HFF-Myc (cell line): ENCODE measurements at places on chromosomes 3 and 15.

DNA sequence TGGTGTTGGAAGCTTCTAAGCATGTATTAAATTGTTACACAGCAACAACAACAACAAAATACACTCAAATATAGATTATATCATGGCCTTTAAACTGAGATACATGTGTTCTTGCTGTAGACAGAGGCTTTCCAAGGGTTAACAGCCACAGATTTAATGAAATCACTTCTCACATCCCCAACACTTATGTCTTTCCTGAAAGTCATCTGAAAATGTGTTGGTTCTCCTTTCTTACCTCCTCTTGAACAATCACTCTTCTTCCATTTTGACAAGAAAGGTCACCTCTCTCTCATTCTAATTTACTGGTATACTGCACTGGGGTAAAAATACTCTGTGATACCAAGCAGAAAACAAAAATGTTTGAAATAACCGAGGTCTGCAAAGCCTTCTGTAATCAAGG lies 507.3 kb upstream of the KCNMB2 start:
- DNase-seq: no peak

- DNase-seq: no peak
Observed at GRCh38 chr15:85625856-85626255, 168.9 kb downstream of the KLHL25 start.

DNA sequence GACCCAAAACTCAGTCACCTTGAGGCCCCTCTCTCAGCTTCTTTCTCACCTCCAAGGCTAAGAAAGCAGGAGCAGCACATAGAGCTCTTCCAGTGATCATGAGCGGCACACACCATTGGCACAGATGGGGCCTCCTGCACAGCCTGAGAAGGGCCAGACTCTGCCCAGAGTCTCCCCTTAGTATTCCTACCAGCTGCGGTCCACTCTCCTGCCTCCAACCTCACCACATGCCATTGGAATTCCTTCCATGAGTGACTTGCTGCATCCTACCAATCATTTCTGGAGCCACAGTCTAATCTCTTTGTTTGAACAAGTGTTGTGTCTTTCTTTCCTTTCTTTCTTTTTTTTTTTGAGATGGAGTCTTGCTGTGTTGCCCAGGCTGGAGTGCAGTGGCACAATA lies 39.3 kb downstream of the CDCP1 start:
- no peak for DNase-seq

DNA sequence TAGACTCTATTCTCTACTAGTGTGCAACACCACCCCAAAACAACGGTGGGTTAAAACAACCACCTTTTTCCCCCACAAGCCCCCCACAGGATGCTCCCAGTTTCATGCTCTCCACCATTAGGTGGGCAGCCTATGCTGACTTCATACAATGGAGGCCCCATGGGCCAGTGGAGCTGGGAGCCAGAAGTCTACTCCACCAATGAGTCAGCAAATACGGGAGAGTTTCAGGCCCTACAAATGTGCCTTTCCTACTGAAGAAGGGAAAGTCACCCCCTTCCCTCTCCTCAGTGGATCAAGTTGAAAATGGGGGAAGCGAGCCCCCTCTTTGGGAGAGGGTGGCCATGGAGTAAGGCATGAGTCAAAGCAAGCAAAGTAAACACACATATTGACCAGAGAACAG lies 278.6 kb downstream of the NTRK3 start:
- no peak for DNase-seq

GRCh38 chr3:19256313-19256712 lies 108.0 kb downstream of the KCNH8 start:
- DNase-seq: no peak

DNA sequence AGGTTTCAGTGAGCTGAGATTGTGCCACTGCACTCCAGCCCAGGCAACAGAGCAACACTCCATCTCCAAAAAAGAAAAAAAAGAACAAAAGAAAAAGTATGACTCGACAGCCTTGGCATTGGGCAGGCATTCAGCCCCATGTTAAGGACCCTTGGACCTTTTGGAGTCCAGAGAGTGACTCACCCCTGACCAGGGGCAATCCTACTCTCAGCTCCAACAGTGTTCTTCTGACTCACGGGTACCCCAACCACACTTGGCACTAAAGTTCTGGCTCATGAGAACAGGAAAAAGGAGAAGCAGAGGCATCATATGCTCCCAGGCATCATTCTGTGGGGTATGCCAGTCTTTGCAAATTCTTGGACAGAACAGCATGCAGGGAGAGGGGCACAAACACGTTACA lies 252.4 kb upstream of the HES1 start:
- DNase-seq: no peak

GRCh38 chr3:52423173-52423572 lies 21.7 kb downstream of the SEMA3G start:
- no peak for DNase-seq

- DNase-seq: no peak
Observed at GRCh38 chr15:90945091-90945490, 9.6 kb upstream of the RCCD1 start.

DNA sequence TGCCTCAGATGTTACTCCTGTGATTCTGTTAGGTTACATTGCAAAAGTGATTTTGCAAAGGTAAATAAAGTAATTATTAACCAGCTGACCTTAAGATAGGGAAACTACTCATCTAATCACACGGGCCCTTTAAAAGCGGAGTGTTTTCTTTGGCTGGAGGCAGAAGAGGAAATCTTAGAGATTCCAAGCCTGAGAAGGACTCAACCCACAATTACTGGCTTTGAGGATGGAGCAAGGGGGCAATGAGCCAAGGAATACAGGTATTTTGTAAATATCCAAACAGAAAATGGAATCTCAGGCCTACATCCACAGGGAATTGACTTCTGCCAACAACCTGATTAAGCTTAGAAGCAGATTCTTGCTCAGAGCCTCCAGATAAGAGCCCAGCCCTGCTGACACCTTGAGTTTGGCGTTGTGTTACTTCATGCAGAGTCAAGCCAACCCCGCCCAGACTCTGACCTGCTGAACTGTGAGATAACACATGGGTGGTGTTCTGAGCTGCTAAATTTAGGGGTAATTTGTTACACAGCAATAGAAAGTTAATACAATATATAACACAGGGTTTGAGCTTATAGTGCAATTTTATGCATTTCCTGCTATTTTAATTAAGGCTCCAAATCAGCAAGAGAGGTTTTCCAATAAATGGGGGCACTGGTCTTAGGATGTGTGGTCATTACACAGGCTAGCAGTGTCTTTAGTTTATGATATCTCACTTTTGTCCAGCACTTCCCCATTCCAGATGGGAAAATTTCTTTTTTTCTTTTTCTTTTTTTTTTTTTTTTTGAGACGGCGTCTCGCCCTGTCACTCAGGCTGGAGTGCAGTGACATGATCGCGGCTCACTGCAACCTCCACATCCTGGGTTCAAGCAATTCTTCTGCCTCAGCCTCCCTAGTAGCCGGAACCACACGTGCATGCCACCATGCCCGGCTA lies 19.5 kb downstream of the NFKBIZ start:
- DNase-seq: no peak

DNA sequence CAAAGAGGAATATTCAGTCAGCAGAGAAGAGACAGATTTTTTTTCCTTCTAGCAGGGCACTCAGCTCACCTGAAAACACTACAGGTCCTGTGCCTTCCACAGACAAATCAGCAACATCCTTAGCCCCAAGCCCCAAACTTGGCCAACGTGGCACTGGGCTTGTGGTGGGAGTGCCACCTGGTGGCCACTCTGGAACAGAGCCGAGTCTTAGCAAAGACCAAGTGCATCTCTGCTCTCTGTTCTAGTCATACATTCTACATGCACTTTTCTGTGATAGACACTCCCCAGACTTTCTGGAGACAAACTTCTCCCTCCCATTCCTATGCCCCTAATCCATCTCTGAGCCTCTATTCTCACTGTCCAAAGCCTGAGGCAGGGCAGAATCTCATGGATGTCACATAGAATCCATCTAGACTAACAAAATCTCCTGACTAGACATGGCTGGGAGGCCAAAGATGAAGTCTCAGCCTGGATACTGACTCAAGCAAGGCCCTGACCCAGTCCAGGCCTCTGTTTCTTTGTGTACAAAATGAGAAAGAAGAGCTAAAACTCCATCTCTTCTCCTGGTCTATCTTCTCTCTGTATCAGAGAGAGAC lies 5.1 kb upstream of the SEMA7A start:
- no peak for DNase-seq

GRCh38 chr3:66986406-66986805 lies 11.7 kb upstream of the KBTBD8 start:
- DNase-seq: no peak

DNA sequence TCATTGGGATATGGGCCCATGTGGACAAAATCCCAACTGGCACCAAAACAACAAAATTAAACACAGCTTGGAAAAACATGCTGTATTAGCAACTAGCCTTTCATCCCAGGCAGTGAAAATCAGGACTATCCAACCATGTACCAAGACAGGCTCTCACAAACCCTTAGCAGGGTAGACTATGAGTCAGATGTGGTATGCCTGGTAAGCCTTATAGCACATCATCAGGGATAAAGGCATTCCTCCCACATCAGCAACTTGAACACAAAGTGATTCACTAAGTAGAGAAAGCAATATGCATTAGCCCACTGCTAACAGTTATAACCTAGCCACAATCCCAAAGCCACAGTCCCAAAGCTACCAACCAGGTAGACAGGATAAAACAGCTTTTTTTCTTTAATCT lies 8.0 kb downstream of the CEP152 start:
- peak; percentile 57 for DNase-seq

DNA sequence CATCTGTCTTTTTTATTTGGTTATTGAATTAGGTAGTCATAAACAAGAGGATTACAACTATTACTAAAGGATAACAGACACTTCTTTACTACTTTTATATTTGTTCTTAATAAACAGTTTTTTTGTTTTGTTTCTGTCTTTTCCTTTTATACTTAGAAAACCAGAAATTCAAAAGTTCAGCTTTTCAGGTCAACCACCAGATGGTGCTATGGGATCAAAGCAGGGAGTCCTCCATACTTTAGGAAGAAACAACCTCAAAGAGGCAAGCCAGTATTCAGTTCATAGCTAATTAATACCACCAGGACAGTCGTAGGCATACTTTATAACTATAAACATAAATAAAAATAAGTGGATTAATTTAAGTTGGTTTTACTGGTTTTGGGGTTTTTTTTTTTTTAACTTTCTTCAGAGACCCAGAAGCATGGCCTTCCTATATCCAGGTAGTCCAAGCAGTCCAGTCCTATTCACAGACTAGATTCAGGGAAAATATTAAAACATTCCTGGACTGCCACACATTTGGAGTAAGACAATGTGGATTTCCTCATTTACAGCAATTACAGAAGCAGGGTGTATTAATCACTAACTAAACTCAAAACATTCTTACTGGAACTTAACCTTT lies 16.0 kb upstream of the EID1 start:
- peak; percentile 61 for DNase-seq

GRCh38 chr3:122364490-122364889 lies 18.5 kb downstream of the MIX23 start:
- DNase-seq: no peak

- no peak for DNase-seq
Observed at GRCh38 chr15:91789136-91789535, 64.4 kb upstream of the SLCO3A1 start.

DNA sequence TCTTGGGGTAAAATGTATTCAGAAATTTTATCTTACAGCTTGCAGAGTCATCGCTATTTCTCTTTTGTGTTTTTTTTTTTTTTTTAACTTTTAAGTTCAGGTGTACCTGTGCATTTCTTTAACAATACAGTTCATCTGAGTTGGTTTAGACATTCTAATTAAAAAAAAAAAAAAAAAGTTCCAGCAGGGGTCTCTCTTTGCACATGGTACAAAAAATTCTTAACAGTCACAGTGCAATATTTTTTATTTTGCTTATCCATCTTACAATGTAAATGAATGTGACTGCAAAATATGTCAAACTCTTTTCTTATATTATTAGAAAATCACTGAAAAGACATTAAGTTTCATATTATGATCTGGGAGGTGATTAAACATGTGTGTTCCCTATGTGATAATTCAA lies 47.5 kb upstream of the SLC9A9 start:
- DNase-seq: no peak

- DNase-seq: no peak
Observed at GRCh38 chr3:121836064-121836463, 1.1 kb downstream of the EAF2 start.

- no peak for DNase-seq
Observed at GRCh38 chr3:191135175-191135574, 63.9 kb upstream of the OSTN start.

GRCh38 chr15:94403331-94403730 lies 172.0 kb downstream of the MCTP2 start:
- DNase-seq: no peak

DNA sequence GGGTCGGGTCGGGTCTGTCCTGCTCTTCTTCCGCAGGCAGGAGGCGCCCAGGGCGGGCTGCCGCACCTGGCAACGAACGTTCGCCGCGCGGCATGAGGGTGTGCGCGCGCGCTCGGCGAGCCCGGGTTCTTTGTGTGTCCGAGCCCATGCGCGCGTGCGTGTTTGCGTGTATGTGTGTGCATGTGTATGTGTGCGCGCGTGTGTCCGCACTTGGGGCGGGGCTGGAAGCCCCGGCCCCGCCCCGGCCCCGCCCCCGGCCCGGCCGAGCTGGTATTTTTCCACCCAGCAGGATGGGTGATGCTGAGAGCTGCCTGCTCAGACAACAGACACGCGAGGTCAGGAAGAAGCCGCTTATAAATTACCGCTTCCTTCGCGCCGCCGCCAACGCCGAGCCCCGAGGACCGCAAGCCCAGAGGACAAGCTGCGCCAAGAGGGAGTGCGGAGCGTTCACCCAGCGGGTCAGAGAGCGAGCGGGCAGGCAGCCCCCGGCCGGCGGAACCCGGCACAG lies at the start of gene SLC6A6:
Gene SLC6A6, plus strand, starts transcription at position 303 of the 508 bp plus-strand sequence. CDS start 41,029 bp downstream, outside the sequence.
- peak; percentile 77 for DNase-seq

DNA sequence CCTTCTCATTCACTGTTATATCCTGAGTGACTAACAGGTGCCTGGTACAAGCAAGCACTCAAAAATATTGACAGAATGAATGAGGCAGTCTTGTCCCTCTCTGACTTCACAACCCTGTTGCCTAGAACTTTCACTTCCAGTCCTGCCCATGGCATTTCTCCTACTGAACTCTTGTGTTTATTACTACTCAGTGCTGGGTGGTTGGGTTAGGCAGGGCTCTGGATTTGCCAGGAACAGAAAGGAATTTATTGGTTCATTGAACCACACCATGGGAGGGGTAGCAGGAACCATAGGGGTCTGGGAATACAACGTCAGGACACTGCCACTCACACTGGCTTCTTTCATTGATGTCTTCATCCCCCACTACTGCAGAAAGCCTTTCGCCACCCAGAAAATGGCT lies 41.9 kb upstream of the SEMA4B start:
- no peak for DNase-seq

DNA sequence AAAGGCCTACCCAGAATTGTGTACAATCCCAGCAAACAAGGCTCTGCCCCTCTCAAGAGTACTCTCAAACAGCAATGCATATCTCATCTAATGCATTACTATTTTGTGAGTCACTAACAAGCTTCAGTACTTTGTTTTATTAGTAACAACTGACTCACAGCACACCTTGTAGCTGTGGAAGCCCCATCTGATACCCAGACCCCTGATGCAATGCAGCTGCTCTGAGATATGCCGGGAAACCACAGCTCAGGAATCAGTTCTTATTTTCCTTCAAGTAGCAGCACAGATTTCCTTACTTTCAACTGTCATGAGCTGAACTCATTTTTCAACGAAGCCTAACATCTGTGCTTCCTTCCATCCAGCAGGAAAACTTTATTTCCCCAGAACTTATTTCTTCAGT lies 37.8 kb downstream of the CCNL1 start:
- peak; percentile 79 for DNase-seq
